WTC11 (cell line): ENCODE measurements at places on chromosomes 2 and 18. TPM values are rescaled to one million over a fixed set of nuclear protein-coding genes. Genes with fewer than 3 reads are reported as not detected.

LHCGR gene
- 0.21 to 0.34 TPM (median 0.31 TPM) in 3 replicates for total RNA-seq

MAP4K3 gene
- total RNA-seq: 51.6 to 73.2 TPM (median 65.2 TPM) in 3 replicates

ZNF513 gene
- 23.6 to 27.4 TPM (median 24.5 TPM) in 3 replicates for total RNA-seq

RALBP1 gene
- 59.9 to 69.3 TPM (median 61.4 TPM) in 3 replicates for total RNA-seq

TCF23 gene
- total RNA-seq: 0.05 to 0.14 TPM (median 0.13 TPM) in 3 replicates

CCDC74B gene
- total RNA-seq: 2.8 to 5.4 TPM (median 3.4 TPM) in 3 replicates

ASXL3 gene
- 0.35 to 0.76 TPM (median 0.66 TPM) in 3 replicates for total RNA-seq

C2orf15 gene
- total RNA-seq: 6.0 to 7.0 TPM (median 6.1 TPM) in 3 replicates

TMEM163 gene
- total RNA-seq: 0.94 to 1.6 TPM (median 1.2 TPM) in 3 replicates

ATP6V1B1 gene
- not detected in 3 replicates for total RNA-seq

NETO1 gene
- total RNA-seq: 30.0 to 34.7 TPM (median 33.1 TPM) in 3 replicates

SLC19A3 gene
- 6.4 to 7.5 TPM (median 6.5 TPM) in 3 replicates for total RNA-seq

ANO7 gene
- total RNA-seq: 8.0 to 8.8 TPM (median 8.6 TPM) in 3 replicates

FLACC1 gene
- 0.17 to 0.62 TPM (median 0.23 TPM) in 3 replicates for total RNA-seq

RTP5 gene
- not detected in 3 replicates for total RNA-seq

SERPINB4 gene
- total RNA-seq: 0.37 to 1.3 TPM (median 0.53 TPM) in 3 replicates

MARS2 gene
- total RNA-seq: 24.8 to 32.2 TPM (median 25.6 TPM) in 3 replicates

IL18R1 gene
- total RNA-seq: 0.25 to 0.46 TPM in 2 of 3 replicates, not detected in the other

NEB gene
- 1.7 to 2.1 TPM (median 1.9 TPM) in 3 replicates for total RNA-seq

SIX3 gene
- 6.2 to 13.2 TPM (median 6.6 TPM) in 3 replicates for total RNA-seq

G6PC2 gene
- not detected in 3 replicates for total RNA-seq

IL1RL2 gene
- 0.11 TPM in 1 of 3 replicates, not detected in the others for total RNA-seq

HOXD10 gene
- not detected in 3 replicates for total RNA-seq

MYO5B gene
- 7.0 to 8.7 TPM (median 7.4 TPM) in 3 replicates for total RNA-seq

PLCD4 gene
- total RNA-seq: 0.11 to 0.28 TPM (median 0.14 TPM) in 3 replicates

GTF2A1L gene
- total RNA-seq: not detected in 3 replicates

VWA3B gene
- not detected in 3 replicates for total RNA-seq

ALPP gene
- total RNA-seq: 0.14 to 0.20 TPM (median 0.14 TPM) in 3 replicates

EVX2 gene
- 0.05 TPM in 1 of 3 replicates, not detected in the others for total RNA-seq

SERPINB10 gene
- not detected in 3 replicates for total RNA-seq

PSMA8 gene
- not detected in 3 replicates for total RNA-seq

ATP8B1 gene
- total RNA-seq: 2.7 to 5.6 TPM (median 3.9 TPM) in 3 replicates

ARHGEF4 gene
- 18.1 to 21.8 TPM (median 19.5 TPM) in 3 replicates for total RNA-seq

FAM237A gene
- not detected in 3 replicates for total RNA-seq

UGT1A5 gene
- total RNA-seq: not detected in 3 replicates

ZNF804A gene
- total RNA-seq: not detected in 3 replicates

SKOR2 gene
- 0.34 to 1.3 TPM (median 0.37 TPM) in 3 replicates for total RNA-seq

SLC40A1 gene
- total RNA-seq: 0.53 to 0.76 TPM (median 0.57 TPM) in 3 replicates

MAL gene
- 0.22 to 0.39 TPM in 2 of 3 replicates, not detected in the other for total RNA-seq

PLB1 gene
- 0.27 to 0.44 TPM (median 0.39 TPM) in 3 replicates for total RNA-seq

SLC4A1AP gene
- 17.8 to 20.1 TPM (median 19.3 TPM) in 3 replicates for total RNA-seq

GKN2 gene
- total RNA-seq: not detected in 3 replicates

RBM44 gene
- total RNA-seq: 0.53 to 1.3 TPM (median 0.71 TPM) in 3 replicates

SLC16A14 gene
- 1.7 to 2.7 TPM (median 2.6 TPM) in 3 replicates for total RNA-seq

KCNJ3 gene
- 0.31 to 0.69 TPM (median 0.32 TPM) in 3 replicates for total RNA-seq

SH2D6 gene
- 0.50 to 1.2 TPM (median 0.94 TPM) in 3 replicates for total RNA-seq

GREB1 gene
- total RNA-seq: 31.9 to 35.7 TPM (median 34.4 TPM) in 3 replicates

CGREF1 gene
- 3.5 to 4.0 TPM (median 3.8 TPM) in 3 replicates for total RNA-seq

MAP3K19 gene
- not detected in 3 replicates for total RNA-seq

FAHD2B gene
- total RNA-seq: 45.2 to 49.5 TPM (median 46.4 TPM) in 3 replicates

ZNF892 gene
- 9.4 to 10.8 TPM (median 10.3 TPM) in 3 replicates for total RNA-seq

SCN7A gene
- total RNA-seq: 0.14 to 0.32 TPM (median 0.17 TPM) in 3 replicates

CIB4 gene
- not detected in 3 replicates for total RNA-seq

LOXHD1 gene
- total RNA-seq: 0.35 to 0.64 TPM (median 0.57 TPM) in 3 replicates

REG1A gene
- total RNA-seq: 4.8 to 8.2 TPM (median 5.2 TPM) in 3 replicates

NHEJ1 gene
- 18.4 to 22.3 TPM (median 21.3 TPM) in 3 replicates for total RNA-seq

CYP27C1 gene
- total RNA-seq: 2.1 to 2.9 TPM (median 2.4 TPM) in 3 replicates
